ENCODE measurements at places on chromosomes 12 and 14. TPM values are rescaled to one million over a fixed set of nuclear protein-coding genes. Genes with fewer than 3 reads are reported as not detected.

Gene PTPRO
- polyA plus RNA-seq, result 4.7 TPM

GRCh38 chr12:5470703-5471102 lies 38.8 kb downstream of the NTF3 start:
- H3K27ac ChIP-seq, result no peak overlapping the region
- H3K27me3 ChIP-seq, result no peaks in the 10 kb centered on the region
- H3K4me1 ChIP-seq, result no peaks in the 10 kb centered on the region
- DNase-seq, result no peak

GRCh38 chr12:117192057-117192456 lies 1.8 kb upstream of the FBXO21 start:
- no peak for DNase-seq
- peaks cover 17% of the 10 kb centered on the region for H3K4me1 ChIP-seq
- H3K27me3 ChIP-seq, result peaks cover 16% of the 10 kb centered on the region
- H3K4me3 ChIP-seq, result no peak overlapping the region

DNA sequence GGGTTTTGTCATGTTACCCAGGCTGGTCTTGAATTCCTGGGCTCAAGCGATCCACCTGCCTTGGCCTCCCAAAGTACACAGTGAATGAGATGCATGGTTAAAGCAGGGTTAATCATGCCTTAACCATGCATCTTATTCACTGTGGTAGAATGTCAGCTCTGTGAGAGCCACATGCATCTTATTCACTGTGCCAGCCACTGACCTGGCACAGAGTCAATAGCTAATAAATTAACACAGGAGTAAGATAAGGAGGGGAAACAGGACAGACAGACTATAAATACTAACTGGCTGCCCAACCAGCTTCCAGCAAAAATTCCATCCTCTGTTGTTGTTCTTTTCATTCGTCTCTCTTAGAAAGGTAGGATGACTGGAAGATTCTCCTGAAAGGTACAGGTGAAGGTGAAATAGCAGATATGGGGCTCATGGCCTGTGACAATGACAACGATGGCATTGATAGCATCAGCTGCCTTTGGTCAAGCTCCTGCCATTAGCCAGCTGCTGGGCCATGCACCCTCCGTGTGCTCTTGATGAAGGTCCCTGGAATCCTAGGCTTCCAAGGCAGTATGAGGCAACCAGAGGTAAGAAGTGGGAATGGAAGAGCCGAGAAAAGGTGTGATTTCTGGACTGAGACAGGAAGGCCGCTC lies 76.6 kb downstream of the ZNF664 start:
- H3K27ac ChIP-seq, result no peak overlapping the region
- DNase-seq, result no peak
- no peaks in the 10 kb centered on the region for H3K4me1 ChIP-seq
- H3K27me3 ChIP-seq, result no peaks in the 10 kb centered on the region
- no peak overlapping the region for H3K4me3 ChIP-seq

DNA sequence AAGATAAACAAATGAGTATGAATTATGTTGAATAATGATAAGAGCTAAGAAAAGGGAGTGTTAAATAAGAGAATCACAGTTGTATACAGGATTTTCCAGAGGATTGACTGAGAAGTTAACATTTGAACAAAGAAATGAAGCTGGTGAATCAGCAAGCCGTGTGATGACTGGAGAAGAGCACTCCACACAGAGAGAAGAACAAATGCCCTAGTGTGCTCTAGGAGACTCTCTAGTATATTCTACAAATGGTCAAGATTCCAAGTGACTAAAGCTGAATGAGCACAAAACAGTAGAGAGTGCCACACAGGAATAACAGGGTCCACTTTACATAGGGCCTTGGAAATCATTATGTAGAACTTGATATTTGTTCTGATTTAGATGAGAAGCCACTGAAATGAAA lies 587.1 kb upstream of the ATXN7L3B start:
- no peak overlapping the region for H3K4me3 ChIP-seq
- H3K4me1 ChIP-seq, result no peaks in the 10 kb centered on the region
- H3K27ac ChIP-seq, result no peak overlapping the region
- no peak for DNase-seq

GRCh38 chr12:8689681-8690080 lies 8.1 kb upstream of the RIMKLB start:
- no peaks in the 10 kb centered on the region for H3K36me3 ChIP-seq
- H3K4me3 ChIP-seq, result no peak overlapping the region
- no peak for DNase-seq
- H3K4me1 ChIP-seq, result peaks cover 20% of the 10 kb centered on the region

Gene DBX2
- polyA plus RNA-seq, result not detected

GRCh38 chr12:24861766-24862540 lies 86.9 kb downstream of the BCAT1 start:
- H3K36me3 ChIP-seq, result no peaks in the 10 kb centered on the region
- DNase-seq, result peak; percentile 15
- no peak overlapping the region for H3K4me3 ChIP-seq
- H3K27me3 ChIP-seq, result no peaks in the 10 kb centered on the region
- H3K4me1 ChIP-seq, result no peaks in the 10 kb centered on the region

- H3K36me3 ChIP-seq, result no peaks in the 10 kb centered on the region
- no peak overlapping the region for H3K27ac ChIP-seq
- no peak overlapping the region for H3K4me3 ChIP-seq
- no peaks in the 10 kb centered on the region for H3K27me3 ChIP-seq
- DNase-seq, result no peak
- H3K4me1 ChIP-seq, result no peaks in the 10 kb centered on the region
These were observed 42.2 kb downstream of the KCNA5 start for GRCh38 chr12:5085896-5086295.

Gene VDR
- 16.4 TPM for polyA plus RNA-seq

DNA sequence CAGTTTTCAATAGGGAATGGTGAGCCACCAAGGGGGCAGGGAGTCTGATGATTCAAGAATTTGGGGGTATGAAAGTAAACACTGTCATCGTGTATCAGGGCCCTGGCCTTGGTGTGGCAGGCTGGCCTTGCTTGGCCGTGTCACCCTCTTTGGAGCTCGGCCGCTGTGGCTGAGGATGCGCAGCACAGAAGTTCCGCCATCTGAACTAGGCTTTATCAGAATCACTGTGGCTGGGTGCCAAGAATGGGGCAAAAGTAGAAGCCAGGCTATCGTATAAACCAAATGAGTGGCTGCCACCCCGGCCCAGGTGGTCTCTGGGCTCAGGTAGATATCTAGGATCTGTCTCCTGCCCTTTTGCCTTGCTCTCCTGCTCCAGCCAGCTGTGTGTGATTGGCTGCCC lies 137.4 kb downstream of the PAPOLA start:
- no peaks in the 10 kb centered on the region for H3K4me1 ChIP-seq
- no peak overlapping the region for H3K27ac ChIP-seq
- H3K36me3 ChIP-seq, result no peaks in the 10 kb centered on the region
- no peak for DNase-seq

DNA sequence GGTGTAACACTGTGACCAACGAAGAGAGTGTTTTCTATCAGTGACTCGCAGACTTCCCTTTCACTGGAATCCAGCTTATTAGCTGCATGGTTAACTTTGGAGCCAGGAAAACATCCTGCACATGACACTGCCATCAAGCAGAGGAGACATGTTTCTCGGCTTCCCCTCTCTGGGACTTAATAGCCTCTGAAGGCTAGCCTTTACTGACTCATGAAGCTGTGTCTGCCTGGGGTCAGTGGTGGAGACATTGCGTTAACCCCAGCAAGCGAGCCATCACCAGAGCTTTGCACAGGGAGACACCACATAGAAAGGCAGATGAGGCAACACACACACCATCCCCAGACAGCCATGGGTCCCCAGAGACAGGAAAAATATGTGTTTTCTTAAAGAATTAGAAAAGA lies 126.9 kb upstream of the PRICKLE1 start:
- no peak overlapping the region for H3K4me3 ChIP-seq
- no peaks in the 10 kb centered on the region for H3K36me3 ChIP-seq
- no peak overlapping the region for H3K27ac ChIP-seq
- no peaks in the 10 kb centered on the region for H3K4me1 ChIP-seq
- DNase-seq, result no peak

GRCh38 chr14:91244501-91244901 lies at the start of gene GPR68:
TSS of gene GPR68 (minus strand) at chr14:91244704. CDS start at chr14:91235050, 9,654 bp downstream.
- no peak for DNase-seq
- no peaks in the 10 kb centered on the region for H3K36me3 ChIP-seq
- H3K27ac ChIP-seq, result peak within 1 kb of the TSS; percentile 50
- H3K27me3 ChIP-seq, result no peaks in the 10 kb centered on the region

- H3K4me3 ChIP-seq, result no peak overlapping the region
- H3K27ac ChIP-seq, result peak overlapping the region; percentile 46
- H3K36me3 ChIP-seq, result no peaks in the 10 kb centered on the region
- DNase-seq, result peak; percentile 80
- H3K4me1 ChIP-seq, result peaks cover 82% of the 10 kb centered on the region
- no peaks in the 10 kb centered on the region for H3K27me3 ChIP-seq
These were observed 2.7 kb upstream of the GALNT6 start for GRCh38 chr12:51393676-51394545.

DNA sequence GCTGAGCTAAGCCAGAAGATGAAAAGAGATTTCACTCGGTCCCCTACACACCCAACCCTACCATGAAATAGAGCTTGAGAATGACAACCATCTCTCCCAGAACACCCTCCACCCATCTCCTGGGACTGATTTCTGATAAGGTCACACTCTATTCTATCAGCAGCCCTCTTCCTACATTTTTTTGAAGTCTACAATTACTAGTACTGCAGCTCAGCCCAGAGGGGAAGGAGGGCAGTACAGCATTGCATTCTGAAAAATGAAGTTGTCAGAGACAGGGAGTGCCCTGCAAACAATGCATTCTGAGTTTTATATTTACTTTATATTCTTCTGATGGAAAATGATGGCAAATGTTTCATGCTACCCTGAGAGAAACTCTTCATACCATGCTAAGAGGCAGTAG lies 318.5 kb downstream of the BCAT1 start:
- DNase-seq, result no peak
- no peaks in the 10 kb centered on the region for H3K27me3 ChIP-seq
- H3K27ac ChIP-seq, result no peak overlapping the region
- no peaks in the 10 kb centered on the region for H3K36me3 ChIP-seq
- no peaks in the 10 kb centered on the region for H3K4me1 ChIP-seq
- no peak overlapping the region for H3K4me3 ChIP-seq

DNA sequence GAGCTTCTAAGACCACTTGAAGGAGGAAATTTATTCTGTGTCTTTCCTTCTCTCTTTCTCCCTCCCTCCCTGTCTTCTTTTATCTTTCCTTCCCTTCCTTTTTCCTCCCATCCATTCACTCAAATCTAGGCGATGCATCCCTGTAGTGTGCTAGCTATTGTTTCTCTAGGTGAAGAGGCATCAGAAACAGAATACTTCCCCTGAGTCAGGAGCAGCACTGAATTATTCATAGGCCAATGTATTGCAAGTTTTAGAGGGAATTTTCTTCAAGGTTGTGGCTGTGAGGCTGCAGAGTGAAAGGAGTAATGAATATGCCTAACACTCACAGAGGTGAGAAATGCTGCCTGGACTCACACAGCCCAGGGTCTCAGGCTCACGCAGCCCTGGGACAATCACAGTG lies 23.2 kb downstream of the CCDC177 start:
- no peak overlapping the region for H3K4me3 ChIP-seq
- no peak overlapping the region for H3K27ac ChIP-seq
- DNase-seq, result no peak
- H3K27me3 ChIP-seq, result peaks cover 35% of the 10 kb centered on the region
- no peaks in the 10 kb centered on the region for H3K36me3 ChIP-seq

GRCh38 chr12:42944516-42944915 lies 355.0 kb upstream of the PRICKLE1 start:
- no peaks in the 10 kb centered on the region for H3K27me3 ChIP-seq
- H3K4me3 ChIP-seq, result no peak overlapping the region
- no peak overlapping the region for H3K27ac ChIP-seq
- H3K4me1 ChIP-seq, result no peaks in the 10 kb centered on the region

DNA sequence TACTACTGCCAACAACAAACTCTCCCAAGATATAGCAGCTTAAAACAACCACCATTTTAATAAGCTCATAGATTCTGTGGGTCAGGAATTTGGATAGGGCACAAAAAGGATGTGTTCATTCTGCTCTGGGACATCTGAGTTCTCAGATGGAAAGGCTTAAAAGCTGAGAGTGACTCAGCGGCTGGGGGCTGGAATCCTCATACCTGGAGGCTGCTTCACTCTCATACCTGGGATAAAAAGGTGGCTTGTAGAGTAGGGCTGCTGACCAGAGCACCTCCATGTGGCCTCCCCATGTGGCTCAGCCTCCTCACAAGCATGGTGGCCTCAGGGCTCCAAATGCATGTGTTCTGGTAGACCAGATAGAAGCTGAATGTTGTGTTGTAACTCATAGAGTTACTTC lies 20.2 kb upstream of the PELI2 start:
- no peaks in the 10 kb centered on the region for H3K27me3 ChIP-seq
- H3K36me3 ChIP-seq, result no peaks in the 10 kb centered on the region
- peaks cover 24% of the 10 kb centered on the region for H3K4me1 ChIP-seq
- DNase-seq, result no peak
- H3K4me3 ChIP-seq, result no peak overlapping the region

GRCh38 chr14:21101802-21102413 lies 1.0 kb downstream of the TMEM253 start:
- peaks cover 51% of the 10 kb centered on the region for H3K4me1 ChIP-seq
- H3K27me3 ChIP-seq, result no peaks in the 10 kb centered on the region
- H3K36me3 ChIP-seq, result no peaks in the 10 kb centered on the region
- no peak for DNase-seq

- H3K4me3 ChIP-seq, result peak overlapping the region; percentile 70
- peaks cover 11% of the 10 kb centered on the region for H3K4me1 ChIP-seq
- H3K27me3 ChIP-seq, result no peaks in the 10 kb centered on the region
- no peaks in the 10 kb centered on the region for H3K36me3 ChIP-seq
These were observed 50.7 kb upstream of the MAP1LC3B2 start for GRCh38 chr12:116508145-116509121.

- no peak overlapping the region for H3K27ac ChIP-seq
- H3K4me3 ChIP-seq, result no peak overlapping the region
- H3K36me3 ChIP-seq, result no peaks in the 10 kb centered on the region
- peaks cover 12% of the 10 kb centered on the region for H3K4me1 ChIP-seq
These were observed 78.6 kb downstream of the CLMN start for GRCh38 chr14:95240859-95241813.

DNA sequence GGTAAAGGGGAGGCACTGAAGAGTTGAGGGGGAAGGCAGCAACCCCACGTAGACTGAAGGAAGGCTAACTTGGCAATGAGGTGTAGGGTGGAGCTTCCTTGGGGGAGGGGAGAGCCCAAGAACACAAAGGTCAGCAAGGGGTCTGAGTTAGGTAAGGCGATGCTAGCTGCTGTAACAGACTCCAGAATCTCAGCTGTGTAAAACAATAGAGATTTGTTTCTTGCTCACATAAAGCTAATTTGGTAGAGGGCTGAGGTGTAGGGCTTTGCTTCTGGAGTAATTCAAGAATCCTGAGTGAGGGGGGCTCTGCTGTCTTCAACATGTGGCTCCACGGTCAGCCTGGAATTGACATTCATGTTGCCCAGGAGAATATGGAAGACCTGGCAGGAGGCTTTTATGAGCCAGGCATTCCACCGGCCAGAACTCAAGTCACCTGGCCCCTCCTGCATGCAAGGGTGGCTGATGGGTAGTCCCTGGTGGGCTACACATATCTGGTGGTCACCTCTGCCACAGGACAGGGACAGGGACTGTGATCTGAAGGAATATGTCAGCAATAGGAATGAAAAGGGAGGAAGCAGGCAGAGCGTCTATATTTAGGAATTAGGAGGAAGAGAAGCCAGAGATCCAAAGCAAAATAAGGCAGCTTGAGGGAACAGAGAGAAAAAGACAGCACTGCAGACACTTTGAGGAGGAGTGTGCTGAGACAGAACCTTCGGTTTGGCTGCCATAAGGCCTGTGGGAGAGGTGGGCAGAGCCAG lies 153.7 kb downstream of the ZFP36L1 start:
- no peak for DNase-seq
- H3K36me3 ChIP-seq, result no peaks in the 10 kb centered on the region
- no peak overlapping the region for H3K4me3 ChIP-seq
- H3K4me1 ChIP-seq, result peaks cover 28% of the 10 kb centered on the region

Gene HOXC4
- not detected for polyA plus RNA-seq

Gene FGF23
- polyA plus RNA-seq, result not detected

GRCh38 chr12:62668782-62669181 lies 202.2 kb downstream of the MON2 start:
- DNase-seq, result no peak
- H3K36me3 ChIP-seq, result no peaks in the 10 kb centered on the region
- H3K27me3 ChIP-seq, result no peaks in the 10 kb centered on the region
- no peak overlapping the region for H3K4me3 ChIP-seq
- no peaks in the 10 kb centered on the region for H3K4me1 ChIP-seq

Data from CD14-positive monocyte (primary cell).